ENCODE measurements at places on chromosomes 2 and 18.
A peak's percentile ranks its signal among the peaks of the same experiment; 100 is the strongest.

DNA sequence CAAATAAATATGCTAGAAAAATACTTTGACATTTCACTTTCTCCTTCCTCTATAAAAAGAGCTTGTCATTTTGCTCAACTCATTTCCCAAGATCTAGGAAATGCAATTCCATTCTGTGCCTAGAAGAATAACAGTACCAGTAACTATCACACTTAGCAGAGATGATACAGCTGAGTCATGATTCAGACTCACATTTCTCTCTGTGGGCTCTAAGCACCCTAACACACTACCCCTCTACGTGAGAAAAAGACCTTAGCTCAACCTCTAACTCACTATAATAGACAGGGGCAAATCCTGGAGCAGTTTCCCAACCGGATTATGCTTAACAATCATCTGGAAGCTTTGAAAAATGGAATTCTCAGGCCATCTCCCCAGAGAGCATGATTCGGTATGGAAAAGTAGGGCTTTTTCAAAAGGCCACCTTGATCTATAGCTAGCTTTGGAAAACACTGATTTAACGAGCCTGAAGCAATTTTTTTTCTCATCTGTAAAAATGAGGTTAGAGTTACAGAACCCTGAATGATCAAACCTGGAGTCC is 1312.3 kb upstream of the PIK3C3 start:
- no peak for DNase-seq

DNA sequence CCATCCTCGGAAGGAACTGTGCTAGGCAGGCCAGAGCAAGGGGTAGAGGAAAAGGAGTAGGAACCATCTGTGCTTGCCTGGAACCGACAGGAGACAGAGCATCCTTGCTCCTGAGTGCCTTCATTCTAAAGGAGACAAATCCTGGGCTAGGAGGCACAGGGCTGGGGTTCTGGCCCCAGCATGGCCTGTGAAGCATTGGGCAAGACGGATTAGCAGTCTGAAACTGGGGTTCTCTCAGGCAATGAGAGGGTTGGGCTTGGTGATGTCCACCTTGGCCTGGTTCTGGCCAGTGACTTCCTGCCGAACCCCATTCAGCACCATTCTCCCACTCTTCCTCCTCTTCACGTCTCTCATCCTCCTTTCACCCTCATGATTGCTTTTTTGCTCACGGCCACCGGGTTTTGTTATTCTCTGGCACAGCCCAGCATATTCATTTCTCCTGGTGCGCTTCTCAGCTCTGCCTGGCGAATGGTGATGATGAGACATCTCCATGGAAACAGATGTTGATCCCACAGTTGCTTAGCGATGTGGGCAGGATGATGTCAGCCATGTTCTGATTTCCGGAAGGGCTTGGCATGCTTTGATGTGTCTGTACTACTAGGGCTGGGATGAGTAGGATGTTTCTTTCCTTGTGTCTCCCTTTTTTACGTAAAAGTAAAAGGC is 127.7 kb downstream of the CAPN13 start:
- no peak for DNase-seq

DNA sequence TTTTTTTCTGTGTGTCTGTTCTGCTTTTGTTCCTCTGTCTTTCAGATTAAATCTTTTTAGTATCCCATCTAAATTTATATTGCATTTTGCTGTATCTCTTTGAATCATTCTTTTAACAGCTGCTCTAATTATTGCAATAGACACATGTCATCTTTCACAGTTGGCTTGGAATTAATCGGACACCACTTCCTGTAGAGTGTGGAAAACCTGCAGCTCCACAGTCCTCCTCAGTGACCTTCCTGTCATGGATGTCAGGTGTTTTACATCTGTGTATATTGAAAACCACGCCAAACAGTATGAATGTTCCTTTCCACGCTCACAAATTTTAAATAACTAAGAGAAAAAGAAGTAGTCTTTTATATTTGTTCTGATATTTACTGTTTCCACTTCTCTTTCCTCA is 135.3 kb downstream of the PXDN start:
- no peak for DNase-seq

DNA sequence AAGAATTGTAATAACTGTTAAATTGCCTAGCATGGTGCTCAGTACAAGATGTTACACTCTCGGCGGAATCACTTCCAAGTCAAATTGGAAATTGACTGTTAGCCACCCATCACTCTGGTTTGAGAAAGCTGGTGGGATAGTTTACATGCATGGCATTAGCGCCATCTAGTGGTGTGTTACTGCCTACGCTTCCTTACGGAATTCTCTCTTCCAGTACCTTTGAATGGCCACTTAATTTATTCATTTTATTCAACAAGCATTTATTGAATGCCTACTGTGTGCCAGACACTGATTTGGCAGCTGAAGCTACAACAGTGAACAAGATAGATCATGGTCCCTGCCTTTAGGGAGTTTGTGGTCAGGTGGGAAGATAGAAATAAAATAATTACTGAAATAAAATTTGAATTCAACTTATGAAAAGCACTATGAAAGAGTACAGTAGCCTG is 171.2 kb downstream of the TMEM247 start:
- DNase-seq = peak; percentile 51

DNA sequence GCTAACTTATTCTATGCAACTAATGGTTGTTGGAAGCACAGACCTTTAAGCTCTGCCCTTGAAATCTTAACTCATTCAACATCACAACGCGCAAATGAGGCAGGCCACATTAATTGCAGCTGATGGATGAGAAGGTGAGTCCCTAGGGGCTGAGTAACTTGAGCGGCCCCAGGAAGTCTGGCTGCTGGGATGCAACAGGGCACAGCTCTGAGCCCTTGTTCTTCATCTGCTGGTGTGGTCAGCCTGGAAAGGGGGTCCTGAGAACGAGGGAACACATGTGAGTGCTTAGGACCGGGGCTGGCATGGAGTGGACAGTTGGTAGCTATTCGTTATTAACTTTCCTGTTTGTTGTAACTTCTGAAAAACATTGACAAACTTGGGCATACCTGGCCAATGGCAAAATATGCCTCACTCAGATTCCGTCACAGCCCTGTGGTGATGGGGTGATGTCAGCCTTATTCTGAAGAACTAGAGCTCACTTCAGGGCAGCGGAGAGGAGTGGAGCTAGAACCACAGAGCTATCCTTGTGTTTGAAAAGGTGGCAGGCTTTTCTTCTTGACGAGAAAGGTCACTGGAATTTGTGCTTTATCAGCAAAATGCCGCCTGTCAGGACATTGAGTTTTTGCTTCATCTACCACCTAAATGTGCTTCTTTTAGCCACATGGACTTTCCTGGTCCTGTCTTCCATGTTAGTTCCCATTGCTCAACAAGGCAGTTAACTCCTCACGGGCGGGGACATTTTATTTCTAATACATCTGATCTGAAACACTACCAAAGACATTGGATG is 145.9 kb upstream of the FHL2 start:
- no peak for DNase-seq

GRCh38 chr18:46609048-46609447 is 48.0 kb downstream of the LOXHD1 start:
- no peak for DNase-seq

- DNase-seq = no peak
Observed at GRCh38 chr2:168462543-168463045, 6.5 kb downstream of the CERS6 start.

GRCh38 chr18:34594266-34594665 is 115.8 kb upstream of the DTNA start:
- no peak for DNase-seq

- DNase-seq = peak; percentile 9
Observed at GRCh38 chr2:191811807-191812602, 34.9 kb downstream of the CAVIN2 start.

- DNase-seq = no peak
Observed at GRCh38 chr2:242069018-242069417, 199.5 kb downstream of the RTP5 start.

- DNase-seq = no peak
Observed at GRCh38 chr2:97715951-97716694, 2.7 kb downstream of the ZAP70 start.

- no peak for DNase-seq
Observed at GRCh38 chr2:201642086-201642578, 1.2 kb downstream of the TMEM237 start.

GRCh38 chr2:157439824-157440186 is 4.1 kb downstream of the CYTIP start:
- no peak for DNase-seq

- DNase-seq = no peak
Observed at GRCh38 chr18:28175930-28176697, 816 bp downstream of the CDH2 start.

GRCh38 chr2:231387904-231388724 is 7.4 kb upstream of the B3GNT7 start:
- DNase-seq = no peak

- DNase-seq = no peak
Observed at GRCh38 chr2:49702740-49703139, 548.4 kb upstream of the FSHR start.

DNA sequence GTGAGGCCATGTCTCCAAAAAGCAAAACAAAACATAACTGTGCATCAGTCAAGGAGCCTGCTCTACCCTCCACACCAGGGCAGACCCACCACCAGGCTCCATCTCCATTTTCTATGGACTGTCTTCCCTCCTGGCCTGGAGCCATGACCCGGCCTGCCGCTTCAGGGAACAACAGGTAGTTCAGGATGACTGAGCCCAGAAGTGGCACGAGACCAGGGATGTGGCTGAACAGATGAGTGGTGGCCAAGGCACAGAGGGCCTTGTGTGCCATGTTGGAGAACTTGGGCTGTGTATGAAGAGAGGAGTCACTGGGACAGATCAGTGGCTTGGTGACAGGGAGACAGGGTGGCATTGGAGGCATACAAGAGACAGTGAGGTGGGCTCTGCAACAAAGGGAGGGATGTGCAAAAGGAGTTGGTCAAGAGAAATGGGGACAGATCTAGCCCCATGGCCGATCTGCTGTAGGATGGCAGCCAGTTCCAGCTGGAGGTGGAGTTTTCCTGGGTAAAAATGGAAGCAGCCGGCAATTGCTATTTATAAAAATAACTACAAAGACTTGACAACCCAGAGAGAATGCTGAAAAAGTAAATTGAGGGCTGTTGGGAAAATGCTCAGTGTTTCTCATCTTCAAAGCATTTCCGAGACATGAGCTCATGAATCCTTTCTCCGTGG is 35.0 kb downstream of the TMEM177 start:
- no peak for DNase-seq

- no peak for DNase-seq
Observed at GRCh38 chr2:118723394-118723793, 124.1 kb downstream of the EN1 start.

DNA sequence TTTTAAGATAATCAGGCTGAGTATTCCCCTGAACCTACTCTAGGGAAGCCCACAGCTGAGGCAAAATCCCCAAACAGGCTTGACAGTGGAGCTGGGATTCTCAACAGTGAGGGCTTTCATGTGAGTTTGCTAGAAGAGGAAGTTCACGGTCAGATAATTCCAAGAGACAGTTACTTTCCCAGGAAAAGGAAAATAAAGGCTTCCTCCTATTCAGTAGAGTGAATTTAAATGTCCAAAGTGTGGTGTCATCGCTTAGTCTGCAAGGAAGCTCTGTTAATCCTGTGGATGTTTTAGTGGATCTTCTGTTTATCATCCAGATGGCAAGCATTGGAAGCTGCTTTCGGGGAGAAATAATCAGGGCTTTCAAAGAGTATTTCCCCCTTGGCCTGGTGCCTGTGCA is 119.8 kb downstream of the RPIA start:
- no peak for DNase-seq

DNA sequence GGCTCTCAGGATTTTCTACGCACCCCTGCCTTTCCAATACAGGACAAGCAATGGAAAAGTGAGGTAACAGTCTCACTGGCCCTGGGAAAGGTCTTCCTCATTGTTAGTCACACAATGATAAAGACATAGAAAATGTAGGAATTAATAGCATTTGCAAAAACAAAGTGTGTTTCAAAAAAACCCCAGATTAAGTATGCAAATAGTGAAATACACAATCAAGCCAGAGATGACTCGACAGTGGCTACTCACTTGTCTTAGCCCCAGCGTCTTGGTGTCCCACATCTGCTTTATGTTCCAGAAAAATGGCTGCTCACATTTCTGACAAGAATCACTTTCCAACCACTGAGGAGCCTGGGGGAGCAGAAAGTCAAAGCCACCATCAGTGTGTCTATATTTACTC is 47.0 kb upstream of the AP1S3 start:
- DNase-seq = no peak

- DNase-seq = no peak
Observed at GRCh38 chr2:184047536-184047935, 550.8 kb upstream of the ZNF804A start.

- DNase-seq = no peak
Observed at GRCh38 chr2:10188729-10189305, 66.3 kb downstream of the RRM2 start.

DNA sequence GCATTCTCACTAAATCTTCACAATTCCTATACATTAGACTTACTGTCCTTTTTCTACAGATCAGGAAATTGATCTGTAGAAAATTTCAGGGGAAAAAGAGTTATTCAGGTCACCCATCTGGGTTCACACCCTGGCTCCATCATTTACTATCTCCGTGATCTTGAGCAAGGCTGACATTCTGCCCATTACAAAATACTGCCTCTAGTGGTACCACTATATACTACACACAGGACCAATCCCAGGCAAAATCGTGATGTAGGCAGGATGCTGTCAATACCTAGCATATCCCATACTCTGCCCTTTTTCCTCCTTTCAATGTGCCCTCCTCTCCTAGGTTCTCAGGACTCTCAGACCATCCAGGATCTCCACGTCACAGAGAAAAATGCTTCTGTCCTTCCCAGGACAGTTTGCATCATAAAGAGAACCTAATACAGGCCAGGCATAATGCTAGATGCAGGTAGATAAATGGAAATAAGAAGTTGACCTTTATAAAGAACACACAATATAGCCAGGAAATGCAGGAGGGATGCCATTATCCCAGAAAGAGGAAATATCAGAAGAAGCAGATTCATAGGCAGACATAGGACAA is 101.9 kb downstream of the CDH20 start:
- no peak for DNase-seq

GRCh38 chr2:201090574-201090973 is 18.8 kb downstream of the NDUFB3 start:
- DNase-seq = no peak

GRCh38 chr18:62850619-62851306 is 135.4 kb downstream of the PHLPP1 start:
- no peak for DNase-seq
